ENCODE measurements at places on chromosomes 12 and 14.

GRCh38 chr12:62910549-62911169 is 24.3 kb downstream of the PPM1H start:
- no peak for DNase-seq

GRCh38 chr14:104680056-104680805 is 9.2 kb upstream of the INF2 start:
- DNase-seq: peak; percentile 85

GRCh38 chr12:56434828-56435227 is 14.4 kb downstream of the TIMELESS start:
- no peak for DNase-seq

- peak; percentile 73 for DNase-seq
These were observed 764 bp upstream of the SPTB start for GRCh38 chr14:64880221-64881121.

DNA sequence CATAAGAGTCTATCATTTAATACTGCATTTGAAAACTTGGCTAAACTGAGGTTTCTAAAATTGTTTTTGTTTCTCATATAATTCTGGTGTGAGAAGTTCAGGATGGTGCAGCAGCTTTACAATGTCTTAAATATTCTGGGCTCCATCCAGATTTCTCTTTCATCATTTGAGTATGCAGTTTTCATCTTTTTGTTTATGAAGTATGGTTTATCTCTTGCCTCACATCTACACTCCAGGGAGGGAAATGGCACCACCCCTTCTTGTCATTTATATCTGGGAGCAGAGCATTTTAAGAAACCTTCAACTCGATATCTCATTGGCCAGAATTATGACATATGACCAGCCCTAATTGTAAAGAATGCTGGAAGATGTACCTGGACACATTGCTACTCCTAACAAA is 24.3 kb downstream of the GEMIN2 start:
- no peak for DNase-seq

All from A549 (cell line).